ENCODE measurements at places on chromosomes 12 and 14.

GRCh38 chr12:28869197-28869596 lies 279.9 kb upstream of the FAR2 start:
- no peak for DNase-seq

DNA sequence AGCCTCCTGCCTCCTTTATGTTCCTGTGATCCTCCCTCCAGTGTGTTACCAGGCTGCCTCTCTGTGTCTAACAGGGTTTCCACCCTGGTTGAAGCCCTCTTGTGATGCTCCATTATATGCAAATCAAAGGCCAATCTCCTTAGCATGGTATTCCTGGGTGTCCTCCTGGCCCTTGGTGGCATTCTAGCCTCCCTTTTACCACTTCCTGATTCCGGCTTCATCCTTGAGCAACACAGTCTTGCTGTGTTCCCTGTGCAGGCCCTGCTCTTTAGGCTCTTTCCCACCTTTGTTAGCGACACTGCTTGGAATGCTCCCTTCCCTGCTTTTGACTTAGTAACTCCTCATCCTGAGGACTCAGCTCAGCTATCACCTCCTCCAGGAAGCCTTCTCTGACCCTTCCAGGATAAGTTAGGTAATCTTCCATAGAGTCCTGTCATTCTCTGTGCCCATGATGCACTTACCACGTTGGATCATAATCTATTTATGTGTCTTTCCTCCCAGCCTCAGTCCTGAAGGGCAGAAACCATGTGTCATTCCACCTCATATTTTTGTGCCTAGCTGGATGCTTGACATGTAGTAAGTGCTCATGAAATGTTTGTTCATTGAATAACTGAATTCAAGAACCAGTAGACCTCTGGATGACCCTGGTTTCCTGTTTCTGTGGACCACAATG lies 37.3 kb downstream of the PRKCH start:
- no peak for DNase-seq

DNA sequence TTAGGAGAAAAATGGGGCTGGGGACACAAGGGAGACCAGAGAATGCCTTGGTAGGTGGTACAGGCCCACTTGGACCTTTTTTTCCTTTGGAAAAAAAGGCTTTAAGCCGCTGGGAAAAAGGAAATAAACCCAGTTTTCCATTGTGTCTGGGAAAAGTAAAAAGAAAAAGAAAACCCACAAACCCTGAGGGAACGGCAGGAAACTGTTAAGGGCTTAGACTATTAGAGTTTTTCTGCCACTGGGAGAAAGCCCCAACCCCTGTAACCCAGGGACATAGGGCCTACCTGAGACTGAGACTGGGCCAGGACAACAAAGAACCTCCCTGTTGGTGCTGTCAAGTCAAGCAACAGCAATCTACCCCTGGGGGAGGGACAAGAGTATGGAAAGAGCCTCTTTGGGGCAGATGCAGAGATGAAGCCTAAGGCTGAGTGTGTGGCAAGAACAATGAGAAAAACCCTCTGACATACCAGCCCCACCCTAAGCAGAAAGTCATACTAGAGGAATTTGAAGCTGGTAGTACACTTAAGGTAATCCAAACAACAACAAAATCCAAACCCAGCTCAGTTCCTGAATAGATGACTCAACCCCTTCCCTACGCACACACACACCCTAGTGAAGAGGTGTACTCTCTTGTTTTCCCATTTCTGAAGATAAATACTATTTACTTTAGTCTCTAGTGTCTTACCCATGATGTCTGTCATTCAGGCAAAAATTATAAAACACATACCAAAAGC lies 22.8 kb downstream of the ATF1 start:
- DNase-seq, result no peak

GRCh38 chr12:26121323-26122060 lies 3.3 kb downstream of the BHLHE41 start:
- DNase-seq, result no peak

- no peak for DNase-seq
Measured at GRCh38 chr12:15662983-15663659, 126.1 kb downstream of the EPS8 start.
